Right renal cortex interstitium (tissue), 3 donors: ENCODE measurements at places on chromosomes 13 and 19.
A peak's percentile ranks its signal among the peaks of the same experiment; 100 is the strongest.

DNA sequence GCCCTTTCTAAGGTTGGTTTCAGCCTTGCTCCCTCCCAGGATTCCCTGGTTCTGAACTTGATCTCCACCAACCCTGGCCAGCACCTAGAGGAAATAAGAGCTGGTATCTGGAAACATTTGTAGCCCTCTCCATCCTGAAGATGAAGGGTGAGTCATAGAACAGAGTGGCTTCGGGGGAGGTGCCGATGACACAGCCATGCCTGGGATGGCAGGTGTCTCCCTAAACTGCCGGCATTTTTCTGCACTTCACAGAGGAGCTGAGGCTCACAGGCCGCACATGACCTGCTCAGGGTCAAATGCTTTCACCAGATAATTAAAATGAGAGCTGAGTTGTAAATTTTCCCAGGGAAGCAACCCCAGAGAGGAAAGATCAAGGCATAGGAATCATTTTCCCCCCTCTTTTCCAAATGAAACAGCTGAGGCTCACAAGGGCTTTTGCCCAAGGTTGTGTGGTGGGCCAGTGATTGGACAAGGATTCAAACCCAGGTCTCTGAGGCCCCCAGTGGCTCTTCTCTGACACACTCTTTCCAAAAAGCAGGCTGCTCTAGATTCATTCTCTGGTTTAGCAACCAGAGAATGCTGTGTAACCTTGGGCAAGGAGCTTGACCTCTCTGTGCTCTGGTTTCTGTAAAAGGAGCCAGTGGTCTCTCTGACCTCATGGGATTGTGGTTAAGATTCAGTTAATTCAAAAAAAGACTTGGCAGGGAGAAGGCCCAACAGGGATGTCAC lies 1.2 kb upstream of the SLC25A42 start:
- DNase-seq: no peak

GRCh38 chr19:50564229-50565105 lies 3.8 kb downstream of the LRRC4B start:
- no peak for DNase-seq

DNA sequence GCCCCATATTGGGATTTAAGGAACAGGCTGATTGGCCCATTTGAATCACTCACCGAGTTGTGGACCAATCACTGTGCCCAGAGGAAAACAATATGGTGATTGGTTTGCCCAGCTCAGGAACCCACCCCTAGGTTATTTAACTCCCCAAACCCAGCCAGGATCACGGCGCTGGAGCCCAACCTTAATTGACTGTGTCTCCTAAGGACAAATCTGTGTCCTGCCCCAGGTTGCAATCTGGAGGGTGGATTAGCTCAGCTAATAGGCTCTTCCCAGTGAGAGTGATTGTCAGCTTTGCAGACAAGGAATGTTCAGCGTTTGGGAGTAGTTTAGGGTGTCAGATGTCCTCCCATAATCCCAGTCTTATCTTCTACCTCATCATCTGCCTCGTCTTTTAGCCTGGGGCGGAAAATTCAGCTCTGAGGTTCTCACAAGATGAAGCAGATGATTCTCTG lies 3.5 kb upstream of the ZNF358 start:
- DNase-seq: no peak

- no peak for DNase-seq
Measured at GRCh38 chr13:43232873-43233265, 209.5 kb downstream of the DNAJC15 start.

DNA sequence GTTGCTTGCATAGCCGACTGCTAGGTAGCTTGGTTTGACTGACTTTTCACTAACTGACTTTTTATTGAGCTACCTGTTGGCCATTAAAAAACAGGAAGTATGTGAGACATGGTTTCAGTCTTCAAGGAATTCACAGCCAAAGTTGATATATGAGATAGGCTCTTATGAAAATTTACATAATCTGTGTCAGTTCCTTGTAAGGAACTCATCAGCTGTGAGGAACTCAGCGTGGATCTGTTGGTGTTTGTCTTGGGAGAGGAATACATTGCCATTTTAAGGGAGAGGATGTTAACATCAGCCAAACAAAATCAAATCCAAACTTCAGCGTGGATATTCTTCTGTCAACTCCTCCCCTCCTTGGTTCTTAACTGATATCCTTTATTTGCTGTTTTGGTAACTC lies 2.0 kb downstream of the RNF113B start:
- no peak for DNase-seq

- DNase-seq: no peak
Measured at GRCh38 chr13:111610879-111611278, 290.4 kb downstream of the TEX29 start.

GRCh38 chr13:38752686-38753085 lies 65.8 kb downstream of the FREM2 start:
- no peak for DNase-seq

GRCh38 chr19:11279505-11280236 lies 16.3 kb upstream of the TSPAN16 start:
- DNase-seq: no peak

DNA sequence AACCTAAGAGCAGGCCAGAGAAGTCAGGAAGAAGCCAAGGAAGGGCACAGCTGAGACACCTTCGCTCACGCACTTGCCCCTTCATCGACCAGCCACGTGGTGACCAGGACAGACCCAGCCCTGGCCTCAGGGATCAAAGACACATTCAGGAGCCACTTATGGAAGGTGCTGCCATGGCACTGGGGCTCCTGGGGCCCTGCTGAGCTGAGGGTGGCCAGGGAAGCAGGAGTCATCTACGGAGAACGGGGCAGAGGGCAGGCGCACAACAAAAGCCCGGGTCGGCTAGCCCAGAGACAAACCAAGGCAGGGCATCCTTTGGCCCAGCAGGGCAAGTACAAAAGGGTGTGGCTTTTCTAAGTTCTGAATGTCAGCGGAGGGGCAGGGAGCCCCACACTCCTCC lies 2.3 kb downstream of the PLPP2 start:
- no peak for DNase-seq

- DNase-seq: no peak
Measured at GRCh38 chr13:23500849-23501248, 67.3 kb upstream of the SACS start.

GRCh38 chr19:3984908-3985642 lies at the start of gene EEF2:
EEF2 (minus strand) TSS chr19:3985463; CDS start chr19:3985380, 83 bp downstream.
- DNase-seq: peak; percentile 87

DNA sequence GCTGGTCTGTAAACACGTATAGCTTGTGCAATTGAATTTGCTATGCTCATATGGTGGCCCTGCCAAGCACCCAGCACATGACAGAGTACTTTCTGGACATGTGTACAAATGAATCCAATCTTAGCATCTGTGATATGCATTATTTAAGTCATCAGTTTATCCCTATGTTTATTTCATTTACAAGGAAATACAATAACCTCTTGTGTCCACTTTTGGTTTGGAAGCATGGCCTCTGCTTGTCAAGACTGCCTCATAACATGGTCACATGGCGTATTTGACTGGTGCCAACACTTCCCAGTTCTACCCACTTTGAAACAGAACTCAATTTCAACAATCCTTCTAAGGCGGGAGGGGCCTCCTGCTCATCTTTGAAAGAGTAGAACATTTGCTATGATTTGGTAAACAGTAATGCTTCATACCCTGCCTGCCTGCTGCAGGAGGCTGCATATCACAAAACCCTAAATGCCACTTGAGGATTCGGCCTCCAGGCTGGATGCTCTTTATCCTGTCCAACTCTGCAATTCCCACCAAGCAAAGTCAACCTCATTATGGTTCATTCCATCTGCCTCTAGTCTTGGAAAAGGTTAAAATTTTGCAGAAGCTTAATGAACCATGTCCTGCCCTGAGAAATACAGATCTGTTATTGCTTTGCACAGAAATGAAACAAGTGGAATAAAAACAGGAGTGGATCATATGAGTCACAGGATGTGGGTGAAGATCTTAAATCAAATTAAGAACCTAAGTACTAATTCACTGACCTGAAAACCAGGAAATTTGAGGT lies 151.3 kb downstream of the CYSLTR2 start:
- no peak for DNase-seq

DNA sequence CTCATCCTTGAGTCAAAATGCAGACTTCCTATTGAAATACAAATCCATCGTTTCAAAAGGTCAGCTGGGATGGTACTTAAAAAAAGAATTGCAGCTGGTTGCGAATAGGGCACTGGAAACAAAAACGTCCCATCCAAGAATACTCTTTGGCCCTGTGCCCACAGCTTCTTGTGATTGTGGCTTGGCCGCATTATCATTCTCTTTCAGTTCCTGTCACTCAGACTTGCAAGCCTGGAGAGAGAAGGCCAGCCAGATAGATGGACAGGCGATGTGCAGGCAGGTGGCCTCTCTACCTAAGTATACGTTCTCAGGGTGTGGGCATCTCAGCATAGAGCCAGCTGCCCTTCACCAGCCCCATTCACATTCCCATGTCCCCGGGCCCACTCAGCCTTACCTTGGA lies 208.5 kb upstream of the ZNF536 start:
- no peak for DNase-seq

DNA sequence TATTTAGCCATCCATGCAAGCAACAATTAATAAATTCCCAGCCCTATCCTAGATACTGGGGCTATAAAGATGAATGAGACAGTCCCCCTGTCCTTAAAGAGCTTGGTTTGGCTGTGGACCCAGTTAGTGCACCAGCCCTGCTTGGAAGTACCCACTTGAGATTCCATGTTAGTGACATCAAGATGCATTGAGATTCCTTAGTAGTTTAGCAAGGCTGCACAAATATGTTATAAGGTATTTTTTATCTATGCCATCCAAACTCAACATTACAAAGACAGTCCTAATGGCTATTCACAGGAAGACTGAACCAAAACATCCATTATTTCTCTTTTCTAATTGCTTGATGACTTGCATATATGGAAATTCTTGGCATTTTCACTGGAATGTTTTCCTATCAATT lies 48.8 kb upstream of the RAP2A start:
- no peak for DNase-seq

DNA sequence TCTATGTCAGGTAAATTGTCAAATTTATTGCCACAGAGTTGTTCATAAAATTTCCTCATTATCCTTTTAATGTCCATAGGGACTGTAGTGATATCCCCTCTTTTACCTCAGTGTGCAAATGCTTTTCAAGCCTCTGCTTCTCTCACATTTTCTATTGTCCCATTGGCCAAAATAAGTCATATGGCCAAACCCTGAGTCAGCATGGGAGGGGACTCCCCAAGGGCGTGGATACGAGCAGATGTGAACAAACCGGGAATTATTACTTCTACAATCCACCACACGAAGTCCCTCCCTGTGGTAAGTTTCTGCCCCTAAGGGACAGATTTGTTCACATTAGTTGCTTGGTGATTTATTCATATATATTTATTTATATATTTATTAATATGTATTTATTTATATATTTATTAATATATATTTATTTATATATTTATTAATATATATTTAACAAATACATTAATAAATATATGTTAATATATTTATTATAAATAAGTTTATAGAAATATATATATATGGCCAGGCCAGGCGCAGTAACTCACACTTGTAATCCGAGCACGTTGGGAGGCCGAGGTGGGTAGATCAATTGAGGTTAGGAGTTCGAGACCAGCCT lies 20.1 kb upstream of the CAMSAP3 start:
- DNase-seq: no peak

DNA sequence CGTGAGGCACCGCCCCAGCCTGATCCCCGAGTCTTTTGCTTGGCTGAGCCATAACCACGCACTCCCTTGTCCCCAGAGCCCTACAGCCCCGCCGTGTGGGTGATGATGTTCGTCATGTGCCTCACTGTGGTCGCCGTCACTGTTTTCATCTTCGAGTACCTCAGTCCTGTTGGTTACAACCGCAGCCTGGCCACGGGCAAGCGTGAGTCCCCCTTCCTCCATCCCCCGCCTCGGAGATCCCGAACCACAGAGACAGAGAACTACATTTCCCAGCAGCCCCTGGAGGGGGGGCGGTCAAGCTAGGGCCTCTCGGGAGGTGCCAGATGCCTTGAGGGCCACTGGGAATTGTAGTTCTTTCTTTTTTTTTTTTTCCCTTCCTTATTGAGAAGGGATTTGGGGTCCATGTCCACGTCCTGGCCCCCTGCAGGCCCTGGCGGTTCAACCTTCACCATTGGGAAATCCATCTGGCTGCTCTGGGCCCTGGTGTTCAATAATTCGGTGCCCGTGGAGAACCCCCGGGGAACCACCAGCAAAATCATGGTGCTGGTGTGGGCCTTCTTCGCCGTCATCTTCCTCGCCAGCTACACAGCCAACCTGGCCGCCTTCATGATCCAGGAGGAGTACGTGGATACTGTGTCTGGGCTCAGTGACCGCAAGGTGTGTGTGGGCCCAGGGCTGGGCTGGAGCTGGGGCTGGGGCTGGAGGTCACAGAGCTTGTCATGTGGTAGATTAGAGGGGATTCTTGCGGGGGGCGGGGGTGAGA lies 25.9 kb downstream of the GRIN2D start:
- no peak for DNase-seq

GRCh38 chr13:64540468-64540867 lies 2689.7 kb downstream of the PCDH9 start:
- DNase-seq: no peak

DNA sequence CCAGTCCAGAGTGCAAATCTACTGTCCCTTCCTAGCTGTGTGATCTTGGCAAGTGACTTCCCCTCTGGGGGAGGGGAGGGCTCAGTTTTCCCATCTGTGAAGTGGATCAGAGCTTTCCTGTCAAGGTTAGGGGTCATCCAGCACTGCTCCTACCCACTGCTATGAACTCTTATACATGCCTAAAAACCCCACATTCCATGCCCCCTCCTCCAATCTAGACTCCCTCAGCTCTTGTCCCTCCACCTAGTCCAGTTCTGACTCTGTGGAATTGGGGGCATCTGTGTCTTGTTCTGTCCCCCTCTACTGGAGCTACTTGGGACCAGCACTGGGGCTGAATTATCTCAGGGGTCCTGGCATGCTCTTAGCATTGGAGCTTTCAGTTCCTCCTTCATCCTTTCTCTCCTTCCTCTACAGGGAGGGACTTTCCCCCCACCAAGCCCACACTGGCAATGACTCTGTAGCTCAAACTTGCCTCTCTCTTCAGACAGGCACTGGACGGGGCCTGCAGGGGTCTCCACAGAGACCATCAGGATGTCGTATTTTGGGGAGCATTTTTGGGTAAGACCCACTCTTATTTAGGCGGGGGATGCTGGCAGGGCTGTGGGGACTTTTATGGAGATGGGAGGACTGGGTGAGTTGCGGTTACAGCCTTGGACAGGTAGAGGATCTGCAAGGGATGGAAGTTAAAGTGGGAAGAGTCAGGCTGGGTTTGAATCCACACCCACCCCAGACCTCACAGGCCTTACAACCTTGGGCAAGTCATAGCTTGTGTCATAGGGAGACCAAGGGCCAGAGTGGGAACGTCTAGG lies 3.6 kb downstream of the FCHO1 start:
- DNase-seq: no peak
